ENCODE measurements at places on chromosomes 3 and 15.

- no peak for DNase-seq
Measured at GRCh38 chr15:68106656-68107055, 52.5 kb downstream of the PIAS1 start.

- DNase-seq: no peak
Measured at GRCh38 chr3:71564361-71564760, 19.2 kb downstream of the FOXP1 start.

- DNase-seq: no peak
Measured at GRCh38 chr15:85389772-85390171, 9.4 kb downstream of the AKAP13 start.

DNA sequence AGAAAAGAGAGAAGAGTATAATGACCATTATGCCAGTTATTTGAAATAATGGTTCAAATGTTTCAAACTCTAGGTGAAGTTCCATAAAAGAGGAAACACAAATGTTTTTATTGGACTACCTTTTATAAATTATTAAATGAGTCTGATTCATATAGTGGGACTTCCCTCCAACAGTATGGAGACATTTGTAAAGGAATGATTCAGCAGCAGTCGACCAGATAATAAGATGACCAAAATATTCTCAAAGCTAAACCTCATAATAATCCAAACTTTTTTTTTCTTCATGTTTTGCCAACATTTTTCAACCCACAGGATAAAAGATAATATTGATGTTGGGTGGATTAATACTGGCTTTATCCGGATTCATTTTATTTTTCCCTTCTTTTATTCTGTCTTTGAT, 18.8 kb downstream of the TIPARP start:
- no peak for DNase-seq

DNA sequence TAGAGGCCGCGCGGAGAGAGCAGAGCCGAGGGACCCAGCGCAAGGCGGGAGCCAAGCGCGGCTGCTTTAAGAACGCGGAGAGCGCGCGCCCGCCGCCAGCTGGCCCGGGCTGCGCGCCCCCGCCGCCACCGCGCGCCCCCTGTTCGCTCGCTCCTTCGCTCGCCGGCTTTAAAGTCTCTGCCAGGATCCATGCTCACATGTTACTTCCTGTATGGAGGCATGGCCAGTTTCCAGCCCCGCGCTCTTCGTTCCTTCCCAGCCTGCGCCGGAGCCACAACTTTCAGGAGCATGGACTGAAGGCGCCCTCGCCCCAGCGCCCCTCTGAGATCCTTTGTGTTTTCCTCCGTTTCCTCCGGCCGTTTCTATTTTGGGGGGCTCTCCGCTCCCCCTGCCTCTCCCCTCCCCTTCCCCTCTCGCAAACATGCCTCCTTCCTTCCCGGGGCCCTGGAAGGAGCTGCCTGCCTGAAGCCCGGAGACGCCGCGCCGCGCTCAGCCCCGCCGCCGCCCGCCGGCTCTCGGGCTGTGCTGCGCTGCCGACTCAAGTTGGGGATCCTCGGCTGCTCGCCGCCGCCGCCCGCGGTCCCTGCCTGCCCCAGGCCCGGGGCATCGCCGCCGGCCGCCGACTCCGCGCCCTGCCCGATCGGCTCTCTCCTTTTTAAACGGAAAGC, at the start of gene PTPRG:
TSS of gene PTPRG (plus strand) at position 198 of the 668 bp plus-strand sequence. CDS start 717 bp downstream, outside the sequence.
- DNase-seq: peak; percentile 64

- DNase-seq: no peak
Measured at GRCh38 chr3:177466074-177466473, 268.8 kb upstream of the TBL1XR1 start.
